ENCODE measurements at places on chromosomes 1 and 21.

DNA sequence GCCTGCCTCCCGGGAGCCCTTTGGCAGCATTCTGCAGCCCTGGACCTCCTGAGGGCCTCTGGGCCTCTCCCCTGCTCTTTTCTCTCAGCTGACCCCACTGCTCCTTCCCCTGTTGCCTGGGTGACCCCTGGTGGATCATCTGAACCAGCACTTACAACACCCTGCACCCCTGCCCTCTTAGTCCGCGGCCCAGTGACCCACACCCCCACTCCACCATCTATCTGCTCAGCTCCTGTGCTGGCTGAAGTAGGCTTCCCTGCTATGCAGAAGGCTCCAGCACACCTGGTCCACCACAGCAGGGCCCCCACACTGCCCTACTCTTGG lies 74.0 kb downstream of the DMRTA2 start:
- DNase-seq: no peak

DNA sequence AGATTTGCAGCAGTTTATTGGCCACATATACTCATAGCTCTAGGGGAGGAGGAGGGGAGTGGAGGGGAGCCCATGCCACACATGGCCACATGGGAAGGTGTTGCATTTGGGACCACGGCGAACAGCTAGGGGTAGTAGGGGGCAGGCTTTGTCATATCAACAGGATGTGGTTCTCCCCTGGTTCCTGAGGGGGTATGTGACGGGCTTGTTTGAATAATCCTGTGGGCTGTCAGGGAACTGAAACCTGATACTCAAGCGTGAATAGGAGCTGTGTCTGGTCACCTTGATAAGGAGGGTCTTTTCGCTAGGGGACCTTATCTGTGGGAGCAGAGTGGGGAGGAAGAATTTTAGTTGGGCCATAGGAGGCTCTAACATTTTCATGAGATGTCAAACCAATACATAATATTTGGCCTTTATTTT lies 264.7 kb downstream of the CTH start:
- no peak for DNase-seq

GRCh38 chr1:36497207-36497606 lies 14.5 kb upstream of the CSF3R start:
- no peak for DNase-seq

DNA sequence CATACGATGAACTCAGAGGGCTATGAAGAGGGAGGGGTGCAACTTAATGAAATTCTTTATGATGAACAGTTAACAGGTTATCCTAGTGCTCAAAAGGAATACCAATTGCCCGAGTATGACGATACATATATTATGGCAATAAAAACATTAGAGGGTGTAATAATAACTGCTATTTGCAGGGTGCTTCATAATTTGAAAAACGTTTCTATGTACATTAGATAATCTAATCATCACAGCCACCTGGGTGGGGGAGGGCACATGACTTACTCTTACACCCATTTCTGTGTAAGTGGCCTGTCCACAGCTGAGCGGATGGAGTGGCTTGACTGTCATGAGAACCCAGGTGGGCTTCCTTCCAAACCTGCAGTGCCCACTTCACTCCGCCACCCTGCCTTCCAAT lies 46.3 kb downstream of the TIAM1 start:
- no peak for DNase-seq

DNA sequence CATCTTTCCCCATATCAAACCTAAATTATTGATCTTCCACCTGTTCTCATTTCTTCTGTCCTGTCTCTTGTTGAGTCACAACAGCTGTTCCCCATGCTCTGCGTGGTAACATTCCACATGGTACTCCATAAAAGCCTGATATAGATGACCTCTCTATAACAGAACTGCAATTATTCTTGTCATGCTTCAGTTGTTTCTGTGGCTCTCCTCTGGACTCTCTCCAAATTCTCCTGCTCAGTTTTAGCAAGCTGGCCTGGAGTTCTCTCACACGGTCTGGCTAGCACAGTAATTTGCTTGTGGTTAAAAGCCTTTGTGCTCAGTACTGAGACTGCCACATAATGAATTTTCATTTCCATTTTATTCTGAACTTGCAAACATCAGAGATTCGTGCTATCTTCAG lies 10.6 kb upstream of the LRRC39 start:
- DNase-seq: no peak

DNA sequence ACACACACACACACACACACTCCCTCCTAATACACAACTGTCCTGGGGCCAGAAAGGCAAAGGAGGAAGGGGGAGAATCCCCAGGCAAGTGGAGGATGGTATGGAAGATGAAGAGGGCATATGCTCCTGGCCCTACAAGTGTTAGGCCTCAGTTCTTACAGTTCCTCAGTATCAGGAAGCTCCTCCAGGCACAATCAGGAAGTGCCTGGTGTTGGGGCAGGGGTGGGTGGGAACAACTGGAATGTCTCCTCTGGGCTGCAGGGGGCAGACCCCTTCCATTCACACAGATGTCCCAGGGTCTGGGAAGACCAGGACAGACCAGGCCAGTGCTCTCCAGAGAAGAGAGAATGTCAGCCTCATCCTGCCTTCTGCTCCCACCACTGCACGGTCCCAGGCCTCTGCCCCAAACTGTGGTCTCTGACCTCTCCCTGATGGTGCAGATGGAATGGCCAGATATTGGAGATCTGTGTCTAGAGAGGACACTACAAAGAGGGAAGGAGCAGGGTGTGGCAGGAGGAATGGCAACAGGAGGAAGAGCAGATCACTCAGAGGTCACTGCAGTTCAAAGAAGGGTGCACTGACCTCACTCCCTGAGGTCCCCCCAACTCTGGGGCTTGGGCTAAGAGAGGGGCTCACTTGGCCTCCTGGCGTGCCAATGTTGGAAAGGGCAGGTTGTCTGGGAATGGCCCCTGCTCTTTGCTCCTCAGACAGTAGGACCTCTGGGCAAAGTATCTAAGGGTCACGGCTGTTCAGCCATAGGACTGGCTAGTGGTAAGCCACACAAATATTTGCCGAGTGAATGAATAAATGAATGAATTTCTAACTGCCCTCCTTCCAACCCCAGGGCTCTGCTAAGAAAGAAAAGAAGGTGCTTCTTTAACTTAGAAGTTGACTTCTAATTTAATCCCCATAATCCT lies 2.5 kb upstream of the DENND2D start:
- DNase-seq: no peak

DNA sequence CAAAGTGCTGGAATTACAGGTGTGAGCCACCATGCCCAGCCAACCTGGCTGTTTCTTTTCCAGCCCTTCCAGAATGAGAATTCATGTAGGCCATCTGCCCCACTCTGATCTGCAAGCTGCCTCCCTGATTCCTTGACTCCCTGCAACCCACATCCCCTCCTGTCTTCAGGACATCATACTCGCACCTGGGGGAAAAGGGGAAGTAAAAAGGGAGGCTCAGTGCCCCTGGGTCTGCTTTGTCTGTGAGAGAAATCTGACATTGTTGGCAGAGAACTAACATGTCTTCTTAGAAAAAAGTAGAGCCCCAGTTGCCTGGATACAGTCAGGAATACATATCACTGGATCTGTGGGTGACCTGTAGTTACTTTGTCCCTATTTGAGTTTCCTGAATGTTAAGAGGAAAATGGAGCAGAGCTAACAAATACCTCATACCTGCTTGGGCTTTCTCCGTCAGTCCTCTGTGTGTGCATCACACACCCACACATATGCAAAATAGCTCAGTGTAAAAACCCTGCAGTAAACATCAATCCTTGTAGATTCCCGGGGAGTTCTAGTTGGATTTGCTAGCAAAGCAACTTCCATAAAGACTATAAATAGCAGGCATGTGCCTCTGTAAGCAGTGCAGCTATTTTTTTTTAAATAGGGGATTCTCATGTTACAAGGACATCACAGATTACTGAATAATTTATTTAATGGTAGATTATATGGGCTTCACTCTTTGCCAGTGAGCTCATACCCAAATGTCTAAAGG lies 62.9 kb downstream of the TEX35 start:
- DNase-seq: no peak

DNA sequence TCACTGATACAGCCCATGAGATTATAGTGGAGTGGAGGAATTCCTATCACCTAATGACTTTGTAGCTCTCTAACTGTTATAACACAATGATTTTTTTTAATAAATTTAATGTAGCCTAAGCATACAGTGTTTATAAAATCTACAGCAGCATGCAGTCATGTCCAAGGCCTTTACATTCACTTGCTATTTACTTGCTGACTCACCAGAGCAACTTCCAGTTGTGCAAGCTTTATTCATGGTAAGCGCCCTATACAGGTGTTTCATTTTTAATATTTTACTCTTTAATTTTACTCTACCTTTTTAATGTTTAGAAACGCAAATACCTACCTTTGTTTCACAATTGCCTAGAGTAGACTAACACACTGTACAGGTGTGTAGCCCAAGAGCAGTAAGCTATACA lies 1652.2 kb downstream of the BRINP3 start:
- no peak for DNase-seq

GRCh38 chr1:68221980-68222373 lies 10.3 kb downstream of the WLS start:
- no peak for DNase-seq

DNA sequence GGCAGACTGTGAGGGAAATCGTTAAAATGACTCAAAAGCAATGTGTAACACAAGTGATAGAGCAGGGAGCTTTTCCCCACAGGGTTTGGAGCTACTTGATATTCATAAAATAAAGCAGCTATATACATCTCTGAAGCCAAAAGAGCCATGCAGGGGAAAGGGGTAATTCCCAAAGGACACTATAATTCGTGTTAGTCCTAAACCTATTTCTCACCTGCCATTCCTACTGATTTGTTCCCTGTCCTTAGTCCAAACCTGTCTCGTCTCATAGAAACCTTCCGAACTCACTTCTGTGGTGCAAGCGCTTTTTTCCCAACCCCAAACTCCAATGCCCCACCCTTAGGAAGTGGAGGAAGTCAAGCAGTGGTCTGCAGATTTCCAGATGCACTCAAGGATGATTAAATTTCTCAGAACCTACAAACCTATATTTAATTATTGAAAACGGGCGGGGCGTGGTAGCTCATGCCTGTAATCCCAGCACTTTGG lies 946 bp upstream of the HNRNPR start:
- no peak for DNase-seq

- DNase-seq: no peak
Observed at GRCh38 chr1:210332719-210333398, 4.2 kb downstream of the HHAT start.

- DNase-seq: no peak
Observed at GRCh38 chr21:14687268-14687625, 141.1 kb upstream of the SAMSN1 start.

DNA sequence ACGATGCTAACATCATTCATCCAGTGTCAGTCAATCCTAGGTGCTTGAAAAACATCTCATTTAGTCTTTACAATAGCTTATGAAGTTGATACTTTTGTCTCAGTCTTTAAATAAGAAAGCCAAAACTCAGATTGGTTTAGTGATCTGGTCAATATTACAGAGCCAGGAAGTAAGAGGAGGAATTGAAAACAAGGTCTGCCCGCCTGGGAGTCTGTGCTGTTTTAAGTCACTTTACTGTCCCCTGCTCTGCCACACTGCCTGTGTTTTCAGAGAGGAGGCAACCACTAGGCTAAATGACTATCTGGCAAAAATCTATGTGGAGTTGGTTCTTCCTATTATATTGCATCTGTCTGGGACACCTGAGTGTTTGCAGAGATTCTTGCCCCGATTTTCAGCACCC lies 62.3 kb downstream of the ST6GALNAC3 start:
- DNase-seq: no peak

DNA sequence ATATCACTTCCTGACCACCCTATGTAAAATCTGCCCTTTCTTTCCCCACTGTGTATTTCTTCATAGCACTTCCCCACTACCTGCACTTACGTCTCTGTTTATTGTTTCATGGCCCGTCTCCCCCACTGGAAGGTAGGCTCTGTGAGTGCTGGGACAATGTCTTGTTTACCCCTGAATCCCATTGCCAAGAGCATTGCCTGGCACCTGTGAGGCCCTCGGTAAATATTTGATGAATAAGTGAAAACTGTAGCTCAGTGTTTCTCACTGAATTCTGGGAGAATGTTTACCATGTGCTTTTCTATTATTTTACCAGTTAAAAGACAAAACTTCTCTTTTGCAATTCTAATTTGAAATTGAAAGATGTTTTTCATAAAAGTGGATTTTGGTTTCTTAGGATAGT lies 11.8 kb downstream of the NFASC start:
- DNase-seq: no peak

DNA sequence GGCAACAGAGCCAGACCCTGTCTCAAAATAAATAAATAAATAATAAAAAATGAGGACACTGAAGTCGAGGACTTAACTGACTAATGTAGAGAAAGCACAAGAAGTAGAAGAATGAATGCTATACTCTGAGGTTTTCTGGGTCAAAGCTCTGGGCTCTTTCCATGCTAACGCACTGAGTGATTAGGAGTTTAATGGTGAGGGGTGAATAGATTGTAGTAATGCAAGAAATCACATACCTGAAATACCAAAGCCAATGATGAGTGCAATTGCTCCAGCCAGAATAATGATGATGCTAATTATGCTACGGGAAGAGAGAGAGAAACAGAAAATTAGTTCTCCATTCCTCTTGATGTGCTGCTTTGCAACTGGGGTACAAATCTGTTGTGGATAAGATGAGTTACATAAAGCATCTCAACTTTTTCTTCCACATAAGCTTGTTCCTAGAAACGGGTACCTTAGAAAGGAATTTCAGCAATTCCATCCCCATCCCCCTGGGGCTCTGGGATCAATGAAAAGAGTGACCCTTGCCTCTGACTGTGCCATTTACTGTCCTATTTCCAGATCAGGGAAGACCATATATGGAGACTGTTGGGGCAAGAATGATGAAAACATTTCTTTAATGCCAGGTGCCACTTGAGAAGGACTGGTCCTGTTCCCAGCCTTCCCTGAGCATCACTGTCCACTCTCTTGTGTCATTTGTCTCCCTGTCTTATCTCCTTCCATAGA lies 40.7 kb downstream of the VTCN1 start:
- DNase-seq: no peak

GRCh38 chr21:39788383-39788782 lies 43.4 kb downstream of the IGSF5 start:
- no peak for DNase-seq

GRCh38 chr1:209655411-209656231 lies 3.4 kb upstream of the LAMB3 start:
- no peak for DNase-seq
